CD8-positive, alpha-beta memory T cell (primary cell): ENCODE measurements at places on chromosomes 4 and X. TPM values are rescaled to one million over a fixed set of nuclear protein-coding genes. Genes with fewer than 3 reads are reported as not detected.

The MAGIX gene
- 1.4 TPM for total RNA-seq

DNA sequence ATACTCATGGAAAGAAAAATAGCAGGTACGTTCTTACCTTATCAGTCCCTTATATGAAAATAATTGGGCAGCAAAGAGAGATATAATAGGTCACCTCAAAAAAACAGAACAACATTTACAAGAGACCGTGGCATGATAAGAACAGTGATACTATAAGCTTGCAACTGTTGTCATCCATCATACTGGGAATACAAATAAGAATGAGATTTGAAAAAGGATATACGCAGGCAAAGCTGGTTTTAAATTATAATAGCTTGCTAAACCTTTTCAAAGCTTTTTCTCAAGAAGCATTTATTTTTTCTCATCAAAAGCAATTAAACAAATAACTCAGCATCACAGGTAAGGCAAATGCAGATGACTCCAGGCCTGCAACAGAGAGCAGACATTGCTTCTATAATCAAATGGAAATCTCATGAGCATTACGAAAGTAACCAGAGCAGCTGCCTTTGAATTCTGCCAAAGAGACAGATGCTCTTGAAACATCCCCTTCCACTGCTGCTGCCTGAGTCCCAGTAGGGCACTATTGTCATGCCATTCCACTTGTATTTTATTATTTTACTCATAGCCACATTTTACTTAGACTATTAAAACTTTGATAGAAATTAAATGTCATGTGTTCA, 620.6 kb upstream of the GNPDA2 start:
- DNase-seq = no peak

DNA sequence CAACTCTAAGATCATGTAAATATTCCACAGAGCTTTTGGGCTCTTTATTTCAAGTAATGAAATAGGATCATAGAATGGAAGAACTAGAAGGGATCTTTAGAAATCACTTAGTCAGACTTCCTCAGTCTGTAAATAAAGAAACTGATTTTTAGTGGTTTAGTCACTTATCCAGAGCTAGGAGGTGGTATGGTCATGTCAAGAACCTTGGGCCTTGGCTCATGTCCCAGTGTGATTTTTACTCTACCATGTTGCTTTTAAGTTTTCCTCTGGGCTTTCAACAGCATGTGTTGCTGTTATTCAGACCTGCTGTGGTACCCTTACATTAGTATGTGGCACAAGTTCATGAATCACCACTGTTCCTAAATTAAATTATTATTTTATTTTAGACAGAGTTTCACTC, 184.9 kb downstream of the FRAS1 start:
- DNase-seq = no peak

GRCh38 chr4:56637154-56637553, 43.9 kb downstream of the HOPX start:
- DNase-seq = no peak

DNA sequence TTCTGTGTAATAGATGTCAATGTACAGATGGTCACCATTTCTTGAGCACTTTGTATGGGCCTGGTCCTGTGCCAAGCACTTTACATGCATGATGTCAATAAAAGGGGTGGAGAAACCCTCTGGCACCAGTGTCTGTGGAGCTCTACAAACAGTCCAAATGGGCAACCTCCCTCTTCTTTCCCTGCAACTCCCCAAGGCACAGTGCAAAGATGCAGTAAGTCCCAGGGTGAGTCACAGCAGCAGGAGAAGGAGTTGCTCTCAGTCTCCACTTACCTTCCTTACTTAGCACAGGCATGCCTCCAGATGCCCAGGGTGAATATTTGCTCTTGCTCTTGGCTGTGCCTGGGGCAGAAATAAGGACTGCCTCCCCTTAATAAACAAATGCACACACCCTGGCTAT, 4.3 kb downstream of the OCIAD2 start:
- no peak for DNase-seq

DNA sequence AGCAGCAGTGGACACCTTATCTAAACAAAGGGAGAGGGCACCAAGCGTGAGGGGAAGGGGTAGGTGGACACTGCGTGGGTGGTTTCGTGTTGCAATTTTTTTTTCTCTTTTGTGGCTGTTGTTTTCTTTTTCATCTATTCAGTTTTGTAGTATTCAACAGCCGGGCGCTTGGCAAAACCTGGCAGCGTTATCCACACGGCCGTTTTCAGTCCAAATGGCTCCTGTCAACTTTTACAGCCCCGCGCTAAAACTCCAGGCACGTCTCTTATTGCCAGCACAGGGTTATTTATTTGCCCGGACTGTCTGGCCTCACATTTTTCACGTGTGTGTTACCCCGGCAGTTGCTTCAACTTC, 192.2 kb downstream of the BCOR start:
- no peak for DNase-seq
